Tracheal epithelial cell (primary cell): ENCODE measurements at places on chromosomes 1 and 21. TPM values are rescaled to one million over a fixed set of nuclear protein-coding genes. Genes with fewer than 3 reads are reported as not detected.

Gene SERPINC1
- total RNA-seq, result 0.24 TPM in 1 of 2 replicates, not detected in the other

Gene BRDT
- not detected in 2 replicates for total RNA-seq

Gene TTC34
- total RNA-seq, result under 0.01 TPM in 2 replicates

Gene FAM3B
- 0.72 TPM in 1 of 2 replicates, not detected in the other for total RNA-seq

Gene LRRIQ3
- 0.24 and 0.43 TPM in 2 replicates for total RNA-seq

Gene OBSCN
- total RNA-seq, result 5.3 and 15.7 TPM in 2 replicates

Gene TCHHL1
- not detected in 2 replicates for total RNA-seq

Gene IRF2BP2
- total RNA-seq, result 132 and 136 TPM in 2 replicates

Gene KLF17
- 0.24 TPM in 1 of 2 replicates, not detected in the other for total RNA-seq

Gene HTR6
- not detected in 2 replicates for total RNA-seq

Gene CDK18
- total RNA-seq, result 6.0 and 19.5 TPM in 2 replicates

Gene AGBL4
- total RNA-seq, result not detected in 2 replicates

Gene CCDC190
- not detected in 2 replicates for total RNA-seq

Gene EDN2
- 5.8 and 14.5 TPM in 2 replicates for total RNA-seq

Gene MAN1C1
- total RNA-seq, result under 0.01 and 0.64 TPM in 2 replicates

Gene NTNG1
- total RNA-seq, result 3.6 and 6.3 TPM in 2 replicates

Gene GDAP2
- total RNA-seq, result 20.0 and 21.7 TPM in 2 replicates

Gene SPATA17
- total RNA-seq, result 0.96 and 1.1 TPM in 2 replicates

Gene TRIM67
- total RNA-seq, result not detected in 2 replicates

Gene RHBDL2
- 3.2 and 8.4 TPM in 2 replicates for total RNA-seq

Gene TOR1AIP2
- total RNA-seq, result 61.2 and 85.7 TPM in 2 replicates

Gene SPRR2B
- total RNA-seq, result not detected in 2 replicates

Gene LRRC47
- total RNA-seq, result 52.8 and 61.8 TPM in 2 replicates

Gene DEGS1
- total RNA-seq, result 34.5 and 49.2 TPM in 2 replicates

Gene FCRL1
- total RNA-seq, result not detected in 2 replicates

Gene TAF1A
- total RNA-seq, result 7.2 and 8.2 TPM in 2 replicates

Gene KCNA2
- total RNA-seq, result not detected in 2 replicates

Gene CA14
- total RNA-seq, result not detected in 2 replicates

Gene IGSF3
- total RNA-seq, result 66.9 and 109 TPM in 2 replicates

Gene RPE65
- total RNA-seq, result not detected in 2 replicates

Gene FRRS1
- 25.8 and 49.2 TPM in 2 replicates for total RNA-seq

Gene DNAJB4
- total RNA-seq, result 9.9 and 17.1 TPM in 2 replicates

Gene CR1L
- total RNA-seq, result not detected in 2 replicates

Gene KCNN3
- under 0.01 TPM in 2 replicates for total RNA-seq

Gene AK4
- 43.7 and 78.3 TPM in 2 replicates for total RNA-seq

Gene TNFSF18
- 0.72 TPM in 1 of 2 replicates, not detected in the other for total RNA-seq

Gene AMIGO1
- total RNA-seq, result 0.48 and 0.64 TPM in 2 replicates

Gene MORC3
- total RNA-seq, result 55.0 and 65.3 TPM in 2 replicates

Gene GNAT2
- total RNA-seq, result 0.64 TPM in 1 of 2 replicates, not detected in the other

Gene CD5L
- total RNA-seq, result not detected in 2 replicates

Gene C1QB
- total RNA-seq, result not detected in 2 replicates

Gene ALPL
- total RNA-seq, result not detected in 2 replicates

Gene UROD
- total RNA-seq, result 96.6 and 107 TPM in 2 replicates

Gene SOX13
- total RNA-seq, result 6.0 and 7.2 TPM in 2 replicates

Gene FAM151A
- total RNA-seq, result not detected in 2 replicates

Gene AIRE
- not detected in 2 replicates for total RNA-seq
